ENCODE measurements at places on chromosomes 5 and 9.

- DNase-seq: no peak
These were observed 75.6 kb upstream of the SPIN1 start for GRCh38 chr9:88312517-88313103.

- no peak for DNase-seq
These were observed 48.7 kb downstream of the RXRA start for GRCh38 chr9:134375011-134375390.

DNA sequence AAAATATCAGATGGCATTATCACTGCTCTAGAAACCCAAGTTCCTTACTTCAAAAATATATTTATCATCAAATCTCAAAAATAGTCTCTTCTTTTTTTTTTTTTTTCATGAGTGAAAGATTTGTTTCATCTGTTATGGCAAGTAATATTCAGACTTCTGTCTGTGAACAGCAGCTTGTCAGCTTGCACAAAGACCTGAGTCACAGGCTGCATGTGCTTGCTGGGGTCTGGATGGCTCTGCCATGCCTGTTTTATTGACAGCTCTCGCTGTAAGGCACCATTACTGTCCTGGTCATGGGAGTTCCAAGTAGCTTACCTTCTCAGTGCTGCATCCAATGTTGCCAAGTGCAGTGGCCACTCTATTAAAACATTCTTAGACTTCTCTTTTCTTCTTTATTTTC is 456.4 kb downstream of the GADD45G start:
- no peak for DNase-seq

- DNase-seq: no peak
These were observed 664 bp upstream of the RAB3C start for GRCh38 chr5:58582019-58582802.

DNA sequence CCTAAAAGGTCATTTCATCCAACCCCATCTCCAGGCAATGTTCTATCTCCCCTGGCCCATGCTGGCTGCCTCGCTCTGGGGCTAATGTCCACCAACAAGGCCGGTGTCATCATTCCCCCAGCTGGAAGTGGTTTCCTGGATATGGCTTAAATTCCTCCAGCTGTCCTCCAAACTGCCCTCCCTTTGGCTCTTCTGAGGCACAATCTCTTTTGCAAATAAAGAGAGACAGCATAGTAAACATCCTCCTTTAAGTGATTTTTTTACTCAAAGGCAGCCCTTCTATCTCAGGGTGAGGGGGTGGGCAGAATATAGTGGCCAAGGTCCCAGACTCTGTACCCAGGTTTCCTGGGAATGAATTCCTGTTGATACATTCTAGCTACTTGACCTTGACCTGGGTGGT is 117.4 kb upstream of the PANK3 start:
- DNase-seq: no peak

DNA sequence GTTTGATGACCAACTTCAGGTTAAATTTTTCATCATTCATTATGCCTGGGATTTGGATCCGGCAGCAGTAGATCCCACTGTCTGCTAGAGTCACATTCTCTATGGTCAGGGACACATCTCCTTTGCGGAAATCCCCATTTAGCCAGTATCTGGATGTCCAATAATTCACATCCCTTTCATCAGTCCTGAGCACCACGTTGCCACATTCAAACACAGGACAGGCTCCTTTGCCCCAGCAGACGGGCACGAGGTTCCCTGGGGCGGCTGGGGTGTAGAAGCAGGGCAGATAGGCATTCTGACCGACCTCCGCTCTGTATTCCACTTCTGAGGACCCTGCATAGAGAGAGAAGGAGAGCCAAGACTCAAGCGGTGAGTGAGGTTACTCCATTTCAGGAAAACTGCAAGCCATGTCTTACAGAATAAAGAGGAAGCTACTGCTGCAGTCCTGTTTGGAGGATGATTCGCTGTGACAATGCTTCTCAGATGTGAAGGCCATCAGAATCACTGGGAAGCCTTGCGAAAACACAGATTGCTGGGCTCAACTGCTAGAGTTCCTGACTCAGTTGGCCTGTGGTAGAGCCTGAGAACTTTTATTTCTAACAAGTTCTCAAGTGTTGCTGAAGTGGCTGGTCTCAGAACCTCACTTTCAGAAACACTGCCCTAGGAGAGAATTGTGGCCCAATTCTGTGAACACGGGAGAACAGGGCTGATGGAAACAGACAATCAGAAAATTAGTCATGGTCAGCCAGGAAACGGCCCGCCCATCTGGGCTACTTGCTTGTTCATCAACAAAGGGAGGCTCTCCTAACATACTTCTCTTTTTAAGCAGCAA is 2.0 kb downstream of the HAVCR2 start:
- DNase-seq: no peak

GRCh38 chr9:21836437-21837161 is 34.2 kb downstream of the MTAP start:
- DNase-seq: no peak

DNA sequence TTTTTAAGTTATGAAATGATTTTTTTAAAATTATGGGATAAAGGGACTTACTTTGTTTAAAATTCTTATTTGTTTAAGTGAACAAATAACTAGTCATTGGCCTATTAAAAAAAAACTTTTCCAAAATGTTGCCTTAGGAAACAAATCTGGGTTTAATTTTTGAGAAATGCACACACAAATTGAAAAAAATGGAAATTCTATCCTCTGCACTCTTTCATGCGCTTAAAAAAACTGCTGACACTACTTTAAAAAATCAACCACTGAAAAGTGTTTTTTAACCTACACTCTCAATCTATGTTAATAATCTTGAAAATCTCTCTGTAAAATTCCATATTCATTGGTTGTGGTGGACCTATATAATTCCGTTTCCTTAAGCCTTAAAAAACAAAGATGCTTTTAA is 163.4 kb upstream of the DAB2 start:
- no peak for DNase-seq
